CD4-positive, CD25-positive, alpha-beta regulatory T cell (primary cell): ENCODE measurements at places on chromosomes 6 and 20.

DNA sequence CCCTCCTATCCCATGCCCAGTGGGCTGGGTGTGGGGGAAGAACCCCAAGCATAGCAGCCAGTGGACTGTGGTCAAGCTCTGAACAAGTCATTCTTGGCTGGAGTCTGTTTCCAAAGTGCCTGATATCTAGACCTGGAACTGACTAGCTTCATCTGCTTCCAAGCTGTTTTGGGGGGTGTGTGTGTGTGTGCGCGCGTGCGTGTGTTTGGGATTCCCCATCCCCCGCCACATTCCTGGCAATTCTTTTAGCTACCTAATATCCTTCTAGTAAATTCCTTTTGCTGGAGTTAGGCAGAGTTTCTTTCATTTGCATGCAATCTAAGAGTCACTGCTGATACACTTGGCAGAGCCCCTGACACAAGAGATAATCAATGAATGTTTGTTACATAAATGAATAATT, 7.8 kb downstream of the PAK5 start:
- no peak overlapping the region for H3K4me3 ChIP-seq
- H3K4me1 ChIP-seq: no peaks in the 10 kb centered on the region
- no peaks in the 10 kb centered on the region for H3K27me3 ChIP-seq
- no peak overlapping the region for H3K27ac ChIP-seq
- no peak for DNase-seq

GRCh38 chr6:136483906-136484305, 66.3 kb downstream of the MAP7 start:
- H3K27me3 ChIP-seq: no peaks in the 10 kb centered on the region
- no peaks in the 10 kb centered on the region for H3K36me3 ChIP-seq
- no peak for DNase-seq
- no peak overlapping the region for H3K4me3 ChIP-seq

GRCh38 chr6:21137700-21138335, 455.7 kb upstream of the SOX4 start:
- no peak overlapping the region for H3K27ac ChIP-seq
- no peaks in the 10 kb centered on the region for H3K27me3 ChIP-seq
- no peaks in the 10 kb centered on the region for H3K4me1 ChIP-seq
- no peak for DNase-seq

DNA sequence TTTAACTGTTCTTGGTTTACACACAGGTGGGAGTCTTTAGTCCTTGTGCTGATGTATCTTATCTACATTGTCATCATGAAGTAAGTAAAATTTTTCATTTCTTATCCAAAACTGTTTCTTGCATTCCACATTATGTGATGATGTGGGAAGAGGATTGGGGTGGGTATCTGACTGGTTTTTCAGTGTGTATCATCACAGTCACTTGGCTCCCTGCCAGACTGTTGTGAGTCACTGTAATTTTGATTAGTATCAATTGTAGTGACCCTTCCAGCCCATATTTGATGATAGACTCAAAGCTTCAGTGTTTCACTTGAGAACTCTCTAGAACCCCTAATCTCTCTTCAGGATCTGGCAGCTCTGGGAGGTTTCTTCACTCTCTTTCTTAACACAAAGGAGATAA, 84.5 kb upstream of the RIN2 start:
- no peak for DNase-seq
- H3K27ac ChIP-seq: no peak overlapping the region
- H3K4me3 ChIP-seq: no peak overlapping the region
- no peaks in the 10 kb centered on the region for H3K27me3 ChIP-seq

DNA sequence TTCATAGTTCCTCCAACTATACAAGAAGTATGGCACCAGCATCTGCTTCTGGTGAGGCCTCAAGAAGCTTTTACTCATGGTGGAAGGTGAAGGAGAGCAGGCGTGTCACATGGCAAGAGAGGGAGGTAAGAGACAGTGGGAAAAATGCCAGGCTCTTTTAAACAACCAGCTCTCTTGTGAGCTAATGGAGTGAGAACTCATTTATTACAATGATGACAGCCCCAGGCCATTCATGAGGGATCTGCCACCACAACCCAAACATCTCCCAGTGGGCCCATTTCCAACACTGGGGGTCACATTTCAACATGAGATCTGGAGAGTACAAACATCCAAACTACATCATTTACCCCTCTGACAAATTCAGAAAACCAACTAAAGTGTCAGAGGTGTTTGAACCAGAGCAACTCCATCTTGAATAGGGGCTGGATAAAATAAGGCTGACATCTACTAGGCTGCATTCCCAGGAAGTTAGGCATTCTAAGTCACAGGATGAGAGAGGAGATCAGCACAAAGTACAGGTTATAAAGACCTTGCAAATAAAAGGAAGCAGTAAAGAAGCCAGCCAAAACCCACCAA, 2.2 kb upstream of the UBD start:
- DNase-seq: no peak
- H3K4me1 ChIP-seq: no peaks in the 10 kb centered on the region
- H3K27ac ChIP-seq: no peak overlapping the region
- H3K4me3 ChIP-seq: no peak overlapping the region
- H3K27me3 ChIP-seq: peaks cover 27% of the 10 kb centered on the region
- H3K36me3 ChIP-seq: no peaks in the 10 kb centered on the region
